Astrocyte (in vitro differentiated cells and primary cell): ENCODE measurements at places on chromosomes 16 and 17. TPM values are rescaled to one million over a fixed set of nuclear protein-coding genes. Genes with fewer than 3 reads are reported as not detected.

The ZNF597 gene
- total RNA-seq, result 3.9 and 4.7 TPM in 2 replicates

The CCDC144A gene
- 0.89 and 1.2 TPM in 2 replicates for total RNA-seq

The SLFN5 gene
- 108 and 120 TPM in 2 replicates for total RNA-seq

The ITGAD gene
- not detected in 2 replicates for total RNA-seq

DNA sequence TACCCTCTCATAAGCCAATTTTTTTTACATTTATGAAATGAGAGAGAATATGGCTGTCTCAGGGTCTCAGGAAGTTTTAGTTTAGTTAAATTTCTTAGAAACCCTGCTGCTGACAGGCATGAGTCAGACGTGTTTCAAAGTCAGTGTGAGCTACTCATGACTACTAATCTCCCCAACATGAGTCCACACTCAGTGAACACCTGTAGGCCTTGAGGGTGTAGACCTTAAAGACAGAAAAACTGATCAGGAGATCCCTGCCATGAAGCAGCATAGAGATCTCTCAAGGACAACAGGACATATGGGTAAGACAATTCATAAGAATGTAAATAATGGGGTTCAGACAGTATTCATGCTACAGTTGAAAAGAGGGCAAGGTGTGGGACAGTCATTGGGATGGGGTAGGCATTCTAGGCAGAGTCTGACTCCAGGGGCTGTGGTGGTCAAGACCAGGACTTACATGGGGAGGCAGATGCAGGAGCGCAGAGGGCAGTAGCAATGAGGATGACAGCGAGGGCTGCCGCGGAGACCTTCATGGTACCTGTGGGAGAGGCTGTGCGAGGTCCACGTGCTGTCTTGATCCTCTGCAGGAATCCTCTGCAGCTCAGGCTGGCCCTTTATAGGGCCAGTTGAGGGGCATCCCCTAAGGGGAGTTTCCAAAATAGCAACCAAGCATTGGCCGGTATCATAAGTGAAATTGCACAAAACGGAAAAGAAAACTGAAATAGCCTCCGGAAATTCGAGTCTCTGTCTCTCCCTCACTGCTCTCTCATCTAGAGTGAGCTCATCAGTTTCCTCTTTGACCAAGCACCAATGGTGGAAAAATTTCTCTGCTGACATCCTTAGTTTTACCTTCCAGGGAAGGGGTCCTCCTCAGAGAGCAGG lies at the start of gene CCL5:
Gene CCL5, minus strand, starts transcription at position 588 of the 882 bp plus-strand sequence.
- no peaks in the 10 kb centered on the region for H3K36me3 ChIP-seq
- no peaks in the 10 kb centered on the region for H3K4me1 ChIP-seq
- H3K27ac ChIP-seq, result no peak within 1 kb of the TSS

DNA sequence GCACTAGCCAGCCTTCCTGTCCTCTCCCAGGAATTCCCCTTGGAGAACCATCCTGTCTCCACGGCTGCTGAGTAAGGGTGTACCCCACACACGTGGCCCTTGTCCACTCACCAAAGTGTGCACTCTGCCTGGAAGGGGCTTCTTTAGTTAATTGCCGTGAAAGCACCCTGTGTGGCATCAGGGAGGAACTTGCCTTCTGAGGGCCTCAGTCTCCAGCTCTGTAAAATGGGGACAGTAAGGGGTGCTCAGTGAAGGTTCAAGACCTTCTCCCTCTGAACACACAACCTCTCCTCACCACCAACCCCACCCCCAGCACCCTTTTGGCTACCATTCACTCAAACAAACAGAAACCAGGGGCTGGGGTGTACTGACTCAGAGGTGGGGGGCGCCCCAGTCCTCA lies 59.1 kb upstream of the LHX1 start:
- no peak overlapping the region for H3K27ac ChIP-seq
- H3K4me1 ChIP-seq, result peaks cover 4% of the 10 kb centered on the region
- H3K4me3 ChIP-seq, result no peak overlapping the region
- DNase-seq, result no peak
- H3K27me3 ChIP-seq, result peaks cover 4% of the 10 kb centered on the region

DNA sequence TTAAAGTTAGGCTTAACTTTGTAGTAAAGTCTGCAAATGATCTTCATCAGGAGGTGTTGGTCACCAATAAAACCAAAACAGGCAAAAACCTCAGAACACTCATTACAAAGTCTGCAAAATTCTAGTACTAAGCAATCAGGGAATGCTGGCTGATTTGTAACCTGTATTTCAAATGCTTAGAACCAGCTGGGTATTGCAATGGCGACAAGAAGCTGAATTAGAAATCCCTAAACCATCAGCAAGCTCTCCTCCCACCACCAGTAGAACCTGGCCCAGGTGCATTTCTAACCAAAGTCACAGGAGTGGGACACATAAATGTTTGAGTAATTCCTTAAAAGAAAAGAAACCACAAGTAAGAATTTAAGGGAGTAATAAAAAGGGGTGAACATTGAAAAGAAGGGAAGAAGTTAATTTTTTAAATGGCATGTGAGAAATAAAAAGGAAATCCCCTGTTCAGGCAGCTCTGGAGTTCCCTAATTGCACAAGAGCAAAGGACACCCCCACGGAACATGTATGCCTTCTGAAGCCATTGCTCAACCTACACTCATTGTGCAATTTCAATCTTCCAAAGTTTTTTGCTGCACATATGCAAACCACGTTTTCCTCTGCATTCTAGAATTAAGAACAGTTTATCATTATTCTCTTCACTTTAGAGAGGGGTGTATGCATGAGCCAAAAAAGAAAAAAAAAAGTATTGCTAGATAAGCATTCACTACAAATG lies 102.9 kb downstream of the HIC1 start:
- H3K27me3 ChIP-seq, result no peaks in the 10 kb centered on the region
- H3K36me3 ChIP-seq, result peaks cover 9% of the 10 kb centered on the region
- no peak overlapping the region for H3K4me3 ChIP-seq
- peak overlapping the region; percentile 78 for H3K27ac ChIP-seq
- H3K4me1 ChIP-seq, result peaks cover 16% of the 10 kb centered on the region

- H3K4me1 ChIP-seq, result peaks cover 5% of the 10 kb centered on the region
- H3K27ac ChIP-seq, result no peak overlapping the region
- H3K36me3 ChIP-seq, result no peaks in the 10 kb centered on the region
Measured at GRCh38 chr17:79745641-79746105, 14.9 kb downstream of the ENPP7 start.

- H3K4me3 ChIP-seq, result no peak overlapping the region
- no peak for DNase-seq
- H3K27me3 ChIP-seq, result peaks cover 29% of the 10 kb centered on the region
- peaks cover 5% of the 10 kb centered on the region for H3K4me1 ChIP-seq
Measured at GRCh38 chr17:55259684-55260111, 5.1 kb upstream of the HLF start.

DNA sequence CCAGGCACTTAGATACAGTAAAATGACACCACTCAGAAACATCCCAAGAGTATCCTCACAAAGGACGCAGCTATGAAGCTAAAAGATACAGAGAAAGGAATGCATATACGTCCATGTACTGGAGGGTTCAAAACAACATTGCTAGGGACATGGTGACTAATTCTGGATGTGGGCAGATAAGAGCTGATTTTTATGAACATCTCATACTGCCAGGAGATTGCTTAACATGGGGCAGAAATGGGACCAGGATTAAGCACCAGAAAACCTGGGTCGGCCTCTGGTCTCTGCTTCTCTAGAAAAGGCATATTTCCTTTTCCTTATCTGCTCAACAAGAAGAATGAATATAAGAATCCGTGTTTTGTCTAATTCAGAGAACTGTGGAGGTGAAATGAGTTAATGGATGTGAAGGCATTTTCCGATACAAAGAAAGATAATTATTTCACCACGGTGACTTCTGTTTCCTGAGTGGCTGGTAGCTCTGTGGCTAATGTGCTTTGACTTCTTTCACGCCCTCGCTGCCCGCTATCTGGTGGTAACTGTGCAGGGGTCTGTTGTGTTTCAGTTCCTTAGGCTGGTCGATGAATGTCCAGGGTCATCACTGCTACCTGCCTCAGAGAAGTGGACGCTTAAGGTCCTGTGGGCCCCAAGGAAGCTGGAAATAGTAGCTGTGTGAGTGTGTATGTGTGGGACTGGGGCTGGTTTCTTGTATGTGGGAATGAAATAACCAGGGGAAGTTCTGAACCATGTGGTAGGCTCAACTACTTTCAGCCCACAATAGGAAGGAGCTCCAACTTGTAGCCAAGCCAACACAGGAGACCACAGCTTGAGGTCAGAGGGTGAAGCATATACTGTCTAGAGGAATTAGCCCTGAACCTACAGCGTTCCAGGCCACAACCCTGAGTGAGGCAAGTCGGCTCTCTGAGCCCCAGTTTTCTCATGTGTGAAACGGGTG lies 15.8 kb upstream of the CCL5 start:
- no peaks in the 10 kb centered on the region for H3K27me3 ChIP-seq
- H3K36me3 ChIP-seq, result no peaks in the 10 kb centered on the region
- H3K4me3 ChIP-seq, result no peak overlapping the region
- H3K27ac ChIP-seq, result no peak overlapping the region
- H3K4me1 ChIP-seq, result peaks cover 3% of the 10 kb centered on the region

DNA sequence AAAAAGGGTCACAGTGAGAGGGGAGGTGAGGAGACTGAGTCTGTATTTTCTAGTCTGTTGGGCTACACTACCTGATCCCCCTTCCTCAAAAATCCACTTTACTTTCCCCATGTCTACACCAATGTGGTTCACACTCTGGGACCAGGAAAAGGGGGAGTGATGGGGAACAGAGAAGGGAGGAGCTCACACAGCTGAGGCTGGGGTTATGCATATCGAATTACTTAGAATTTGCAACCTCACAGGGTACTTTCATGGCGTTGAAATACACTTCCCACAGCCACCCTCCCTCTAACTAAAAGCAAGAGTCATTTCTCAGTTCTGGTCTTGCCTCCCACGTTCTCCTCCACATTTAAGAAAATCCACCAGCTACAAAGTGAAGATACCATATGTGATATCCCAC lies 14.1 kb downstream of the MAPT start:
- H3K4me3 ChIP-seq, result no peak overlapping the region
- no peaks in the 10 kb centered on the region for H3K36me3 ChIP-seq
- no peak overlapping the region for H3K27ac ChIP-seq

DNA sequence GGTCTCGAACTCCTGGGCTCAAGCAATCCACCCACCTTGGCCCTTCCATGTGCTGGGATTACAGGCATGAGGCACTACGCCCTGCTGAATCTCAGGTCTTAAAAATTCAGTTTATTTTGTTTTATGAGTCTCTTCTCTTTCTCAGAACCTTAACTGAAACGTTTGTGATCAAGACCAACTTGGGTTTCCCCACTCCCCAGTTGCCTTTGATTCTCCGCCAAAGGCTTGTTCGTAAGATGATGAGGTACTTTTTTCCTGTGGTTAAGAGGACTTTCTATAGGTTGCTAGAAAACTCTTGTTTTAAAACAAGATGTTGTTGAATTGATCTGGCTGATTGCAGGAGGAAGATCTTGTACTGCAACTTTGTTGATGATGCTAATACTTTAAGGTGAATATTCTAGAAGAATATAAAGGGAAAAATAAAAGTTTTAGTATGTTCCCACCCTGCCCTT lies 11.7 kb downstream of the ABCC1 start:
- H3K4me1 ChIP-seq, result peaks cover 15% of the 10 kb centered on the region
- no peaks in the 10 kb centered on the region for H3K36me3 ChIP-seq
- peak; percentile 81 for DNase-seq
- H3K27me3 ChIP-seq, result no peaks in the 10 kb centered on the region

DNA sequence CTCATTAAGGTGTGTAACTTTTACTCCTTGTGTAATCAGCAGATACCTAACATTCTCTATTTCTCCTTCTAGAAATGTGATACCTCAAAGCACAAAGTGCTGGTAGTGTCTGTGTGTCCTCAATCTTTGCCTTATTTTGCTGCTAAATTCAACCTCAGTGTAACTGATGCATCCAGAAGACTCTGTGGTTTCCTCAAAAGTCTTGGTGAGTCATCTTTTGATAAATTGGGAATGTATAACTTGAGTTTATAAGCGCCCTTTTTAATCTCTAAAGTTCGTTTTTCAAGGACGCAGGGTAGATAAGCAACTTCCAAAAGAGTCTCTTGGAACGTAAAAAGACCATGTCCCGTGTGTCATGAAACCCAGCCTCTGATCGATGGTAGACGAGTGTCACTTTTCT lies 10.2 kb downstream of the NARF start:
- peaks cover 25% of the 10 kb centered on the region for H3K36me3 ChIP-seq
- H3K27me3 ChIP-seq, result no peaks in the 10 kb centered on the region
- no peak overlapping the region for H3K4me3 ChIP-seq

DNA sequence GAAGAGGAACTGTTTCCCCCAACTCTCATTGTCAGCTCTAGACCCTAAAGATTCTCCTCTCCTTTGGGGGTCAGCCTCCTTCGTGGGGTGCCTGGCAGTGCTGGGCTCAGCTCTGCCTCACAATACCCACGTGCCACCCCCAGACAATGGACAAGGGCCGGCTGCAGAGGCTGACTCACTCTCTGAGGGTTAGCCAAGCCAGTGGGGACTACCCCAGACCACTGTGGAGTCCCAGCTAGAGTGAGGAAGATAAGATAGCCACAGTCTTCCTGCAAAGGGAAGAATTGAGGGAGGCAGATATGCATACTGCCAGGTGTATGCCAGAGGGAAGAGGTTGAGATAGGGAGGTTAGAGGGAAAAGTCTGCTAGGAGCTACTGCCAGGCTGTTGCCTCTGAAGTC lies 13.5 kb upstream of the MTMR4 start:
- no peak overlapping the region for H3K4me3 ChIP-seq
- no peaks in the 10 kb centered on the region for H3K36me3 ChIP-seq
- peaks cover 41% of the 10 kb centered on the region for H3K4me1 ChIP-seq
- peak; percentile 77 for DNase-seq
- peaks cover 10% of the 10 kb centered on the region for H3K27me3 ChIP-seq

GRCh38 chr17:83175119-83175821 lies 95.9 kb downstream of the METRNL start:
- no peak overlapping the region for H3K4me3 ChIP-seq
- H3K27ac ChIP-seq, result no peak overlapping the region
- no peaks in the 10 kb centered on the region for H3K27me3 ChIP-seq
- no peaks in the 10 kb centered on the region for H3K4me1 ChIP-seq
- DNase-seq, result no peak

DNA sequence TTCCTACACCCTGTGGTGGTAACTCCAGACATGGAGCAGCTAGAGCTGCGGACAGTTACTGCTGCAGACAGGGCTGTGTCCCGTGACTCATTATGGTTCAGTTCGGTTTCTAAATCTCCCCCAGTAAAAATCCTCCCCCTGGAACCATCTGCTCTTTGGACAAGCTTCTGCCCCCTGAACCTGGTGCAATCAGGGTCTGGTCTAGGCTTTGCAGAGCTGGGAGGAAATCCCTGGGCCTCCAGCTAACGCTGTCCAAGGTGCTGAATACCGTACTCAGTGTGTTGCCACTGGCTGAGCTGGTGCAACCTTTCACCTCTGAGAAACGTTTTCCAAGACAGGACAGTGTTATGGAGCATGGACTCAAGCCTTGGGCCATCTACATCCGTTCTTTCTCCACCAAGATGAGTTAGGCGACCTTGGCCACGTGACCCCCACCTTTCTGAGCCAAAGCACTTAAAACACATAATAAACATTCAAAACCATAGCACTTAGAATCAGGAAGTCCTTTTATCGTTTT lies 142.0 kb downstream of the CPPED1 start:
- H3K36me3 ChIP-seq, result no peaks in the 10 kb centered on the region
- H3K27me3 ChIP-seq, result no peaks in the 10 kb centered on the region
- no peak for DNase-seq
- H3K27ac ChIP-seq, result no peak overlapping the region
- H3K4me1 ChIP-seq, result no peaks in the 10 kb centered on the region
